PC-9 (cell line): ENCODE measurements at places on chromosomes 6 and 20.

DNA sequence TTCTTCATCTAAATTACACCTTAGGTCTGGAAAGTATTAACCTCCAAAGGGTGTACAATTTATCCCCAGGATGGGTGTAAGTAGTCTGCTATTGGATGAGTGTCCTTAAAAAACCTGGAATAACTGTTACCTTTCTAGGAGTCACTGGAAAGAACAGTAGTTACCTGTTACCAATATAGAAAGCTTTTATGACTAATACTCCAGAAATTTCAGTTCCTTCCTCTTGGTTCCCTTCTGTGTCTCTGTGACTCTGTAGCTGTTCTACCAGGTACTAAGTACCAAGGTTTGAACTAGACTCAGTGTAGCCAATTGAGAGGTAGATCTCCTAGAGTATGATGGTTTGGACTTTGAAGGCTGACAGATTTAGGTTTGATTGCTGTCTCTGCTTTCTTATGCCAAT lies 47.0 kb upstream of the TBX18 start:
- DNase-seq: no peak

DNA sequence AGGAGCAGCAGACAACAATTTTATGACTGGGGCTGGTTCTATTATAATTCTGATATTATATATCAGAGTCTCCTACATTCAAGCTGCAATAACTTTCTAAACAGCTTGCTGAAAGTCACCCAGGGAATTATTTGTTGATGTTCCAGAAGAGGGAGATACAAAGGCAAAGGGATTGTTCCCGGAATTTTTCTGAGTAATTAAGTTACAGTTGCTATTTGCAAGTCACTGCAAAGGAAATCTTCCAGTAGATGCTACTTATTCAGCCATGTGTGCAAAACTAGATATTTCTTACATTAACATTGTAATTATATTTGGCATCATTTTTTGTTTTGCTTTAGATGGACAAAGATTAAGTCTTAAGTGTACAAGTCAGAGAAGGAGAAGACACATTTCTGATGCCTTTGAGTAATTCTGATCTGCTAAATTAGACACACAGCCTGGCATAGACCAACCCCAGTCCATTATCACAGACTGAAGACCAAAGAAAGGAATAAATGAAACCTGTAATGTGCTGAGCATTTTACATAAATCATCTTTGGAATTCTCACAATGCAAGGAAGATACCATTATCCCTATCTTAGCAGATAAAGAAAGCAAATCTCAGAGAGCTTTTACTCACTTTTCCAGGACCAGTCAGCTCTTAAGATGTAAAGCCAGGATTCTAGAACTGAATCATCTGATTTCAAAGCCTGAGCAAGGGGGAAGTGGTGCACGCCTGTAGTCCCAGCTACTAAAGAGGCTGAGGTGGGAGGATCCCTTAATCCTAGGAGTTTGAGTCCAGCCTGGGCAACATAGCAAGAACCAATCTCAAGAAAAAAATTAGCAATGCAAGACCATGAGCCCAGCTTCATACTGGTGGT lies 62.6 kb upstream of the AKAP12 start:
- DNase-seq: no peak

DNA sequence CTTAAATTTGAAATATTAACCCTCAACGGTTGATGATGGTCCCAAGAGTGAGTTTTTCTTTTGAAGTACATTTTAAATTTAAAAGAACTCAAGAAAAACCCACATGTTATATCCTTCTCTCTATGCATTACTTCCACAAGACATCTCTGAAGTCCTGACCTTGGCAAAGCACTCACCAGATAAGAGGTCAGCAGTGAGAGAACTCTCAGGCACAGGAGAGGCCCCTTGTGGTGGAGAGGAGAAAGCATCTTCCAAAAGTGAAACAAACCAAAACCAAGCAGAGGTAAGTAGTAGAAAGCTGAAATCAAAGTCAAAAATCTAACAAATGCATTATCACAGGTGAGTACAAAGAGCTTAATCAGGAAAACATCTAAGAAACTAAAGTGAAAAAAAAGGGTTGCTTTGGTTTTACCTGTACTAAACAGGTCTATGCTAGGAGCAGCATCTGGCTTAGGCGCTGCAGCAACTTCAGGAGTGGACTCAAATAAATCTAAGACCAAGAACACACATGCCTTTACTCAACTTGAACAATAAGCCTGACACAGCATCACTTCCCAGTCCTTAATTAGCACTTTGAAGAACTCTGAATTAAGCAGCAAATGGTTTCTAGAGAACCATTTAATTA lies 80.5 kb downstream of the PRSS35 start:
- DNase-seq: no peak

GRCh38 chr6:14925699-14926026 lies 320.2 kb upstream of the JARID2 start:
- no peak for DNase-seq

DNA sequence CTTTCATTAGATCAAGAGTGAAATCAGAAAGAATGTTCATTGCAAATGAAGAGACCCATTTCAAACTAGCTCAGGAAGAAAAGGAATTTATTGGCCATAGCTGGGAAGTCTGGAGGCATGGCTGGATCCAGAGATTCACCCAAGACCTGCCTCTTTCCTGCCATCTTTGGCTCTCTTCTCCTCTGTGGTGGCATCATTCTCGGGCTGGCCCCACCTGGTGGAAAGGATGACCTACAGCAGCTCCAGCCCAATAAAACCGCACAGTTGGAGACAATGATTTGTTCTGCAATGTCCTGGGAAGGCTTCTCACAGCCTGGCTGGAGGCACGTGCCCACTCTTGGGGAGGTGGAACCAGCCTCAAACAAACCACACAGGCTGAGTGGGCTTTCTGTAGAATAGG lies 18.1 kb upstream of the FERMT1 start:
- no peak for DNase-seq

- DNase-seq: no peak
Measured at GRCh38 chr6:37516920-37517405, 17.3 kb upstream of the CCDC167 start.

GRCh38 chr6:122681705-122682104 lies 71.5 kb downstream of the PKIB start:
- no peak for DNase-seq

DNA sequence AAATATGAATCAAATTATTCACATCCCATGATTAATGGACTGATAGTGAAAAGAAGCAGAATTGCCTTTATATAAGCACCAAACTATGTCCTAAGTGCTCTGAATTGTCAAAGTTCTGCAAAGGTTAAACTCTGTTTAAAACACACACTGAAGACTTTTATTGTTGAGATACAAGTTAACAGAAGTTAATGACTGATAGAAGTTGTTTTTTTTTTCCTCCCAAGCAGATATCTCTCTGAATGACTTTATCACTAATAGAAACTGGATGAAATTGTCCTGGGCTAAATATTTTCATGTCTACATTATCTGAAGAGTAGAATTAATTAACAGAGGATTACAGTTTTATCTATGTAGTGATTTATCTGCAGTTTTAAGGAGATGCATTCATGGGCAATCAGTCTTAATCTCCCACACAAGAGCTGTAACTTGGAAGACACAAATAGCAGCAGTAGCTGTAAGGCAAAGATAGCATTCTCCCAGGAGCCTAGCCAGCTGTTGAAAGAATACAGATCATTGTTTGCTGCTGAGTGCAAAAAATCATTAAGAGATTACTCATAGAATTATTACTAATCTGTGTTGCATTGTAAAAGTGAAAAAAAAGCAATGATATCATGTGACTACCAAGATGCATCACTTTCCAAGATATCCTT lies 49.9 kb downstream of the BMP5 start:
- DNase-seq: no peak

- no peak for DNase-seq
Measured at GRCh38 chr20:2873747-2874041, 413 bp downstream of the PTPRA start.

GRCh38 chr6:169862043-169862891 lies 110.8 kb downstream of the ERMARD start:
- DNase-seq: no peak

DNA sequence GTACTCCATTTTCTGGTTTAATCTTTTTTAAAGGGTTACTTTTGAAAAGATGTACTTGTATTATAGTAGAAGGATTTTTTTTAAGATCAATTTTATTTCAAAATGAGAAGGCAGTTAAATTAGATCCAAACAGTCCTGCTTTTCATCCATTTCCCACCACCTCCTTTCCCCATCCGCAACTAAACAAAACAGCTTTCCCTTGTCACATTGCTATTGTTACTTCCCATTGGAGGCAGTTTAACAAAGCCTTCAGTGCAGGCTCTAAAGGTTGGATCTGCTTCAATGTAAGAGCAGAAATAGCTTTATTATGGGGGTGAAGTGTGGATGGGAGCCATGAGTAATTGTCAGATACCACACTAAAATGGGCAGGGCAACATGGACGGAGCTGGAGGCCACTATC lies 65.7 kb downstream of the LRRC1 start:
- no peak for DNase-seq

GRCh38 chr20:10508060-10508459 lies 73.0 kb downstream of the SLX4IP start:
- no peak for DNase-seq

DNA sequence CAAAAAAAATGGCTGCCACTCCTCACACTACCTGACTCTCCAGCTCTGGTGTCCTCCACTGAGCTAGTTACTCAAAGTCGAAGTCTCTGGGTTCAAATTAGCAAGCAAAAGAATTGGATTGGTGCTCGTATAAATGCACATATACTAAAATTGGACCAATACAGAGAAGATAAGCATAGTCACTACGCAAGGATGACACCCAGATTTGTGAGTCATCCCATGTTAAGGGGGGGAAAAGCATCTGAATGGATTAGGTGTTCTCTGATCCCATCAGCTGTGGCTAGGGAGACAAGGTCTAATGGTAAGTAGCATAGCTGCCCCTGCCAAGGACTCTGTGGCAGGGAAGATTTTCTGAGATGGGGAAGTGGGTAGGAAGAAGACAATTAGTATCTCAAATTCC lies 18.3 kb upstream of the AMD1 start:
- DNase-seq: no peak

- no peak for DNase-seq
Measured at GRCh38 chr6:39929039-39929732, 5.1 kb downstream of the MOCS1 start.
